ENCODE measurements at places on chromosomes 6 and 20.

DNA sequence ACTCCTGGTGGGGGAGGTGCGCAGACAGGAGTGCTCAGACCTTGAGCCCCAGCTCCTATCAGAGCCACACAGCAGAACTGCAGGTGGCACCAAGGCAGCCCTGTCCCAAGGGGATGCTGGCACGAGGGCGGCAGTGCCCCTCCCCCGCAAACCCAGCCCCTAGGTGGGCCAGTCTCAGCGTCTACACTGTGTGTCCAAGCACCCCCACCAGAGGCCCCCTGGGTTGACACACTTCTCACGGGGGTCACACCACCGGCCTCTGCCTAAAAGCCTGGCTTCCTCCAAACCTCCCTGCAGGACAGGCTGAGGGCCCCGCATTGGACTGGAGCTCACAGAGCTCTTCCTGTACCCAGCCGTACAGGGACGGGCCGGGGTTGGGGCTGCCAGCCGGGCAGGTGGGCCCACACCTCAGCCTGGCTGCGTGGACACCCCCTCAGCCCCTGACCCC, 8.1 kb downstream of the SLC2A4RG start:
- DNase-seq, result no peak

DNA sequence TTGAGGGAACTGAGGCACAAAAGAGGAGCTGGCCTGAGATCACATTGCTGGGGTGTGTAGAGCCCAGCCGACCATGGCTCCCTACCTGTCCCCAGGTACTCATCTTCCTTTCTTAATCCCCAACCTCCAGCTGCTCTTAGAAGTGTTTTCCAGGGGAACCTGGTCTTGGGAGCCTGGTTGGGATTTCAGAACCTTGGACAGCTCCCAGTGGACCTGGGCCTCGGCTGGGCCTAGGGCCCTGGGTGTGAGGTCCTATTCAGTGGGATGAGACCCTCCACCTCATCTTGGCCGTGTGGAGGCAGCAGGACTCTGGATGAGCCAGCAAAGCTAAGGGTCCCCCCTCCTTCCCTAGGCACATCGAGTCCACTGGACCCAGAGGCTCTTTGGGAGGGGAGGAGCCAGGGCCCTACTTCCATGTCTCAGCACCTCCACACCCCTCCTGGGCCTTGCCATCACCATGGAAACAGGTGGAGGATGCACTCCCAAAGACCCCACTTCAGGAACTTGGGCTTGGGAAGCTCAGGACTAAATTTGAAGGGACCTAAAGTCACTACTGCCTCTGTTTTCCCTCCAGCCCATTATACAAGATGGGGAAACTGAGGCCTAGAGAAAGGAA, 38.5 kb downstream of the DLGAP4 start:
- no peak for DNase-seq

- DNase-seq, result no peak
Measured at GRCh38 chr20:750801-751200, 17.5 kb downstream of the SLC52A3 start.

- no peak for DNase-seq
Measured at GRCh38 chr6:43803055-43803782, 33.2 kb downstream of the VEGFA start.

- no peak for DNase-seq
Measured at GRCh38 chr6:170205534-170206316, 85.2 kb downstream of the DLL1 start.

GRCh38 chr20:45578231-45578630, 853 bp downstream of the WFDC8 start:
- no peak for DNase-seq

DNA sequence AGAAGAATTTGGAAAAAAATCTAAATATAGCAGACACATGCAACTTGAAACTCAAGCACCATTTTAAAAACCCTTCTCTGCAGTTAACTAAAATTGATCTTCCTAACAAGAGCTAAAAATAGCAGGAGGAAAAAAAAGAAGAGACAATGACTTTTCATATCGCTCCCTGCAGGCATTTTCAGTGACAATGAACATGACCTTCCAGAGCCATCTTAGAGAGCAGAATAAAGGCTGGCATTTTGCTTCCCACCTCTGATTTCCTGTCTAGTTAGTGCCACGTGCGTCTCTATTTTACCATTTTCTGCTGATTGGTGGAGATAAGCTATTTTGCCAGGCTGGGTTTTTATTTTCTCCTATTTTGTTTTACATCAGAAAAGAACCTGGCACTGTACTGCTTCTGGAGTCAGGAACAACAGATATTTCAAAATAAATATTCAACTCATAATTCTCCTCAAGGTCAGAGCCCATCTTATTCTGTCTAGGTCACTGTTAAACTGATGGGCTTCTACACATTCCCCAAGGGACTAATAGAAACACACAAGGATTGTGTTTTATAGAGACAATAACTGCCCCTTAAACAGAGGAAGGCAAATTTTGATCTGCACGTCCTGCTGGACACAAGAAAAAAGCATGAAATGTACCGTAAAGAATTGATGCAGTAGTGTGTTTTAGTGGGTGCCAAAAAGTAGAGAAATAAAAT, 70.2 kb upstream of the ENPP5 start:
- no peak for DNase-seq

DNA sequence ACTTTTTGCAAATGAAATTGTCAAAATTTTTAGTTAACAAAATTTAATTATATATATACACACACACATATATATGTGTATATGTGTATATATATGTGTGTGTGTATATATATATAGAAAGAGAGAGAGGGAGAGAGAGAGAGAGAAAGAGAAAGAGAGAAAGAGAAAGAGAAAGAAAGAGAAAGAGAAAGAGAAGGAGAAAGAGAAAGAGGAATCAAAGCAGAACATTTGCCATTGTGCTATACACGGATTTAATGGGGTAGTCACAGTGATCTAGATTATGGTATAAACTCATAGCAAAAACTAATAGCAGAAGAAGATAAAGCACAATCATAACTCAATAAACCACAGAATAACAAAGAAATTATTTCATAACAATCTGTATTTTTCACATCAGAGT, 126.7 kb downstream of the DST start:
- DNase-seq, result no peak

DNA sequence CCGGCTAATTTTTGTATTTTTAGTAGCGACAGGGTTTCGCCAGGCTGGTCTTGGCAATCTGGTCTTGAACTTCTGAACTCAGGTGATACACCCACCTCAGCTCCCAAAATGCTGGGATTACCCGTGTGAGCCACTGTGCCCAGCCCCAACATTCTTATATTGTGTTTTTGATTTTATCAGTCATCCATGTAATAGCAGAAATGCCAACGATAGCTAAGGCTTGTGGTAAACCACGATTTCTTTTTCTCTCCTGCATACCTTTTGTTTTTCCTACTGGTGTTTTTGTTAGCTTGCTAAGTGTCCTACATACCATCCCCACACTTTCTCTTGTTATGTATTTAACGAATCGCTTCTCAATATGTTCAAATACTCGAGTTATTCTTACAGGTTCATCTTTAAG, 12.1 kb downstream of the PHACTR2 start:
- no peak for DNase-seq

DNA sequence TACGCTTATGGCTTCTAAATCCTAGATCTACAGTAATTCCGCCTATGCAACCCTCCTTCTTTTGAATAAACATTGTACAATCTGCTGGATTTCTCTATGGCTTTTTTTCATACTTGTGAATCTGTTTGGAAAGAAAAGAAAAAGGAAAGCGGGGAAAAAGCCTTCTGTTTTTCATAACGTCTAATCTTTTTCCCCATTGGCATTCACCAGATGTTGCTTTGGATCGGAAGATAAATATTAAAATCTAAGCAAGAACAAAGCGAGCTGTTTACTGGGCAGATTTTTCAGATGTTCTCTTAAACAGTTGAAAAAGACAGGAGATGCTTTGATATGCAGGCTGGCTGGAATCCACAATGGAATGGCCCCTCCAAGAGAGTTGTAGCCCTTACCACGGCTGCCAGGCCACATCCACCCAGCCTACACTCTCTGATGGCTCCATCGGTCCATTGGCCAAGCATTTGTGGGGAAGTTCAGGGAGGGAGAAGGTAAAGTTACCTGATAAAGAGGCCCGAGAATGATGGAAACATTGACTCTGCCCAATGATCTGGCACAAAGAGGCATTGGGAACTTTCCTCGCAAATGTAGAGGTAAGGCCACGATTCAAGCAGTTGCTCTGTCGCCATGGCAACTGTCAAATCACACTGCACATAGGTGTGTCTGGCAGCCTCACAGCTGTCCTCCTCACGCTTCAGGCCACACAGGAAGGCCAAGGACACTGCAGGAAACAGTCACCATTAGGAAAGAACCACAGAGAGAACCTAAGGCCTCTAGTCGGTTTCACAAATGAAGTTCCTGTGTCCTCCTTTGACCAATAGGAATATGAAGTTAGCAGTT, 70.3 kb downstream of the PKHD1 start:
- DNase-seq, result no peak

- DNase-seq, result no peak
Measured at GRCh38 chr6:3045369-3045768, 22.9 kb upstream of the RIPK1 start.

- DNase-seq, result no peak
Measured at GRCh38 chr6:69578361-69578890, 218.4 kb downstream of the LMBRD1 start.

GRCh38 chr20:10654630-10655029, 19.2 kb downstream of the JAG1 start:
- no peak for DNase-seq

- no peak for DNase-seq
Measured at GRCh38 chr6:99344289-99344688, 5.2 kb downstream of the FAXC start.

DNA sequence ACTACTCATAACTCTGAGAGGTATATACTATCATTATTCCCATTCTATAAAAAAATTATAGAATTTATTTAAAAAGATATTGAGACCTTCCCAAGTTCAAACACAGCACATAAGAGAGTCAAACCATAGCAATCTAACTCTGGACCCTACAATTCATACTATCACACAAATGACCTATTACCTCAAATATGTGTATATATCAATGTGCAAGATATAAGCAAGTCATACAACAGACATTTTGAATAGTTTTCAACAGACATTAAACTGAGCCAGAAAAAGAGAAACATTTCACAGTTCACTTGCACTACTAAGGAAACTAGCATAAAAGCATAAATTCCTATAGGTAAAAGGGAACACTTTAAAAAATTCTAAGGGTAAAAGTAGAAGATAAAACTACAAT, 11.7 kb downstream of the PHIP start:
- DNase-seq, result no peak

DNA sequence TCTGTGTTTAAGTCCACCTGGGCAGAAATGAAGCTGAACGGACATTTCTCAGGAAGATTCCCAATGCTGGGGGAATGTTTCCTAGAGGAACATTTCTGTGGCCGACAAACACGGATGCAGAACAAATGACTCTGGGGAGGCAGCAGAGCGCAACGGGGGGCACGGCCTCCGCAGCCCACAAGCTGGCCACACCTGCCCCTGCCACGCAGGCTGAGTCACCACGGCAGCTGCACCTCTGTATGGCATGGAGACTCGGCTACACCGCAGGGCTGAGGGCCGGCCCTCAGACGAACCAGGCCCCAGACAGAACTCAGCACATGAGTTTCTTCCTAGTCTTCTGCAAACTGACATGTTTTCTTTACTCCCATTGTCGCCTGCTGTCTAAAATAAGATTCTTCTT, 10.0 kb upstream of the PRR18 start:
- no peak for DNase-seq

DNA sequence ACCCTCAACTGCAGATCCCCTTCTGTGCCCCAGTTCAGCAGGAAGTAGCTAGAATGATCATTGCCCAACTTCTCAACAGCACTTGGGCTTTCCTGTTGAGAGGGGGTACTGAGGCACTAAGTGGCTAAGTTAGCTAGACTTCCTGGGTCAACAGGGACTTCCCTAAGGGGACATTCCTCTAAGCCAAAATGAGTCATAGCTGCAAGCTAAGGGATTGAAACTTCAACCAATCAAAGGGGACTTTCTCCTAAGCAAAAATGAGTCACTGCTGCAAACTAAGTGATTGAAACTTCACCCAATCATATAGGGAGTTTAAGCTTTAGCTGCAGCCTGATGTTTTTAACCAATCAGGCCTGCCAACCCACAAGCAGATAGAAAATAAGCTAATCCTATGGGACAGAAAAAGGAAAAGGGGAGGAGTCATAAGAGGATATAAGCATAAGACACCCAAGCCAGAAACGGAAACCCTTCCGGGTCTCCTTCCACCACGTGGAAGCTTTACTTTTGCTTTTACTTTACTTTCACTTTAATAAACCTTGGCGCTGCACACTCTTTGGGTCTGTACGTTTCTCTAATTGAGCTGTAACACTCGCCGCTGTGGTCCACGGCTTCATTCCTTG, 659.0 kb upstream of the HS3ST5 start:
- no peak for DNase-seq

DNA sequence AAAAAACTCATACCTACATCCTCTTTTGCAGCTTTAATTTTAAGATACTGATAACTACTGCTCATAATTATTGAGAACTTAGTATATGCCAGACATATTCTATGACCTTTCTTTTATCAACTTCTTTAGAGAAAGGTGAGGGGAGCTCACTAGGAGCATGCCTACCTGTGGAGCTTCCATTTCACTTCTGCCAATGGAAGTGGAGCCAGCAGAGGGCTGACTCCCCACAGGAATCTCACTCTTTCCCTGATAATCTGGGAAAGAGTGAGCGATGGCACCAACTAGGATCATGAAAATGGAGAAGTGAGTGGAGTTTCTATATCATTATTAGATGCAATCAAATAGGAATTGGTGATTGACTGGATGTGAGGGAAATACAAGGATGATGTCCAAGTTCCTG, 484.9 kb downstream of the LMBRD1 start:
- DNase-seq, result no peak

DNA sequence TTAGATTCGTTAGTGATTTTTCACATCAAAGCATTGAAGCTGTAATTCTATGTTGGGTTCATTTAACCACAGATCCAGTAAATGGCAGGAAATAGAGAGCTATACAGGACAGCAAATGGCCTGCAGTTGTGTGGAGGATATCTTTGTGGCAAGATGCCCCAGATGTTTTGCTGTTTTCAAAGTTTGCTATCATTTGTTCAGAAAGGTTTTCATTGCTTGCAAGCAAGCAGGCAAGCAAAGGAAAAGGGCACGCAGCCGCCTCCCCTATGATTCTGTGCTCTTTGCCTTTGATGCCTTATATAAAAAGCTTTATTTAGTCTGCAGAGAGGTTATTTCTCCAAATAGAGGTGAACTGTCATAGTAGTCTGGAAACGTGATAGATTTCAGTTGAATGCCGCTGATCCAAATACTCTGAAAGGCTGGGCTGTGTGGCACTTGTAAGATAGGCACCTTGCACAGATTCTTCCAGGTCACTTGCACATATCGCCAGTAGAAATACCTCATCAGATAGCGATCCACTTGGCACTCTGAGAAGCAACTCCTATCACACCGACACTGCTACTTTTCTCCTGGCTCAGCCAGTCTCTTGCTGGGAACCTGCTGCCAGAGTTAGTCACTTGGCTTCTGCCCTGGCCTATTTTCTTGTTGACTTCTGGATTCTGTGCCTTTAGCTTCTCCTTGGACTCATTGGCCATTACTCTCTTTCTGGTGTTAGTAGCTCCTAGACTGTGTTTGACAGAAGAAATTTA, 66.4 kb downstream of the UTRN start:
- no peak for DNase-seq

GRCh38 chr6:45454008-45454911, 76.5 kb upstream of the SUPT3H start:
- no peak for DNase-seq

- no peak for DNase-seq
Measured at GRCh38 chr20:61371501-61372136, 119.6 kb downstream of the CDH4 start.

- no peak for DNase-seq
Measured at GRCh38 chr6:43937236-43938177, 167.5 kb downstream of the VEGFA start.

- DNase-seq, result no peak
Measured at GRCh38 chr6:138597336-138597735, 98.0 kb upstream of the NHSL1 start.

- DNase-seq, result no peak
Measured at GRCh38 chr6:158611541-158612370, 32.8 kb downstream of the DYNLT1 start.

Data from T-helper 9 cell (primary cell).